Activated CD8-positive, alpha-beta memory T cell treated with anti-CD3 and anti-CD28 coated beads, Interleukin-2, amount 50 U/mL, for 48 hours (primary cell): ENCODE measurements at places on chromosomes 16 and 17.

- no peak for DNase-seq
These were observed 11.3 kb upstream of the TSPOAP1 start for GRCh38 chr17:58339755-58340404.

GRCh38 chr17:79024901-79025737 lies 1.1 kb downstream of the C1QTNF1 start:
- no peak for DNase-seq

DNA sequence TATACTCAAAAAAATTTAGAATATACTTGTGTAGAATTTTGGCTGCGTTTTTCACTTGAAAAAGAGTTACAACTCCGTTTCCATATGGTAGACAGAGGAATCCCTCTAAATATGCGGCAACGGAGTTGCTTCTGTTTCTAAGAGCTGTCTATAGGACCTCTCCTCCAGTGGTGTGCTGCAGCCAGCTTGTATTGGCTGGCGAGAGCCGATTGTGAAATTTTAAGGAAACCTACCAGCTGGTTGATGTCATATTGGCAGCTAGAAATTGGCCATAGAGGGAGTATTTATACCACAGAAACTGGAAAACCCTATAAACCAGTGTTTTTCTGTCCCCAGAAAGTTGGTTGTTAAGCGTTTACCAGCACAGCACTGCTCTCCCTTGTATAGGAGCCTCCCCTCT lies 655.8 kb upstream of the EEF2KMT start:
- DNase-seq: no peak

GRCh38 chr16:30054959-30055553 lies 10.5 kb upstream of the ALDOA start:
- DNase-seq: peak; percentile 80

GRCh38 chr17:47301161-47301560 lies 22.6 kb upstream of the EFCAB13 start:
- DNase-seq: peak; percentile 50

GRCh38 chr17:21169496-21169895 lies 42.7 kb downstream of the DHRS7B start:
- no peak for DNase-seq

GRCh38 chr17:37523715-37524219 lies 34.1 kb downstream of the DUSP14 start:
- DNase-seq: no peak

- peak; percentile 91 for DNase-seq
These were observed 11.2 kb downstream of the ENPP7 start for GRCh38 chr17:79741751-79742588.

- no peak for DNase-seq
These were observed 6.7 kb downstream of the RPRML start for GRCh38 chr17:46972346-46972745.

DNA sequence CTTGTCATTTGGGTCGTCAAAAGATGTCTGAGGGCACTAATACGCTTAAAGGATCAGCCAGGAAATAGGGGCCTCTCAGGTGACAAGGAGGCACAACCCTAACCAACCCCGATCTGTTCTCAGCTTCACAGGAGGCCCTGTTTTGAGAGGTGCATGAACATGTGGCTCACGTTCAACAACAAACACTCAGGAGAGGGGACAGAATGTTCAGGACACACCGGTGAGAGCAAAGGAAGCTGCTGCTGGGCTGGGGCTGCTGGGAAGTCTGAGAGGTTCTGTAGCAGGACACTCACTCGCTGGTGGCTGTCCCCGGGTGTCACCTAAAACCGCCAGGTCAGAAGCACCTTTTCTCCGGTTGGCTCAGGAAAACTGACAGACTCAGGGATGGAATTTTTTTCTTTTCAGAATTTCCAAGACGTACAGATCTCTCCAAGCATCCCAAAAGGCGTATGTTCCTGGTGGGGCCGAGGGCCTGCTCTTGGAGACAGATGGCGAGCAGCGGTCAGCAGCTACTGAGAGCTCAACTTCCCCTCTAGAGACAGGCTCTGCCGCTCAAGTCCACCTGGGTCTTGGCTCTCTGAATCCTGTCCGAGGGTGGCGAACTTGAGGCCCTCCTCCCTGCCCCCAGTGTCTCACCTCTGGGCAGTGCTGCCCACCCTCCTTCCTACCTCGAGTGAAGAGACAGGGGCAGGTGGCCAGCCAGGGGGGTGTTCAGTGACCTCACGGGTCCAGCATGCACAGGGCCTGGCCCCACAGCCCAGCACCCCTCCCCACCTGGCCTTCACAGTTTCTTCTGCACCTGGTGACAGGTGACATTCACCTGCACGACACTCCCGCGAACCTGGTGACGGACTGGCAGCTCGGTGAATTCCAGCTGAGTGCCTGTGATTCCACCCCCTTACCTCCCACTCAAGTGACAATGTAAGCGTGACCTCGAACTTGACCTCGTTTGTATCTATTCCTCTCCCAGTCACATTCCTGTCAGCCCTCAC lies 22.9 kb downstream of the CLUH start:
- DNase-seq: peak; percentile 56

DNA sequence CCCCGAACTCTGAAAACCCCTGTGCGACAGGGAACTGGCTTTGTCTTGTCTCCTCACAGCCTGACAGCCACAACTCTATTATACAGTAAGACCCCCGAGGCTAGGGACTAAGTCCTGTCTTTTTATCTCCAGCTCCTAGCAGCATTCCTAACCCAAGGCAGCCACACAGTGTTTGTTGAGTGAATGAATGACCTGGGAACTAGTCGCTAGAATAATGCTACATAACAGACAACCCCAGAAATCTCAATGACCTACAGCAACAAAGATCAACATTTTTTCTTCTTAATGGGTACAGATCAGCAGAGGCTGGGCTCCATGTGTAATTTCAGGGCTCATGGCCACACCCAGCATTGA lies 71.4 kb upstream of the TNRC6C start:
- DNase-seq: no peak

DNA sequence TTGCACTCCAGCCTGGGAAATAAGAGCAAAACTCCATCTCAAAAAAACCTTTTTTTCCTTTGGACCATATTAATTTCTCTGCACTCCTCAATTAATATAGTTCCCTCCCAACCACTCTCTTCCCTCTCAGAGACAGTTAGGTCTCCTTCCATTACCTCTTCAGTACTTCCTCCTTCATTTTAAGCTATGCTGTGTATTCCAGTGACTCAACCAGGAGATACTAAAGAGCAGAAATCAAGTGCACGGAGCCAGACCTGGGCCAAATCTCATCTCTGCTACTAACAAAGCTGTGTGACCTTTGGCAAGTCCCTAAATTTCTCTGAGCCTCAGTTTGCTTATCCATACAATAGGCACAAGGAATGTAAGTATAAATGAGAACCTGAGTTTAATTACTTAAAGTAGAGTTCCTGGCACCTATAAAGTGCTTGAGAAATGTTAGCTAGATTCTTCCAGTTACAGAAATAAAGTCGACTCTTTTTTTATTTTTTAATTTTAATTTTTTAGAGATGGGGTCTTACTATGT lies 8.5 kb downstream of the PECAM1 start:
- no peak for DNase-seq

DNA sequence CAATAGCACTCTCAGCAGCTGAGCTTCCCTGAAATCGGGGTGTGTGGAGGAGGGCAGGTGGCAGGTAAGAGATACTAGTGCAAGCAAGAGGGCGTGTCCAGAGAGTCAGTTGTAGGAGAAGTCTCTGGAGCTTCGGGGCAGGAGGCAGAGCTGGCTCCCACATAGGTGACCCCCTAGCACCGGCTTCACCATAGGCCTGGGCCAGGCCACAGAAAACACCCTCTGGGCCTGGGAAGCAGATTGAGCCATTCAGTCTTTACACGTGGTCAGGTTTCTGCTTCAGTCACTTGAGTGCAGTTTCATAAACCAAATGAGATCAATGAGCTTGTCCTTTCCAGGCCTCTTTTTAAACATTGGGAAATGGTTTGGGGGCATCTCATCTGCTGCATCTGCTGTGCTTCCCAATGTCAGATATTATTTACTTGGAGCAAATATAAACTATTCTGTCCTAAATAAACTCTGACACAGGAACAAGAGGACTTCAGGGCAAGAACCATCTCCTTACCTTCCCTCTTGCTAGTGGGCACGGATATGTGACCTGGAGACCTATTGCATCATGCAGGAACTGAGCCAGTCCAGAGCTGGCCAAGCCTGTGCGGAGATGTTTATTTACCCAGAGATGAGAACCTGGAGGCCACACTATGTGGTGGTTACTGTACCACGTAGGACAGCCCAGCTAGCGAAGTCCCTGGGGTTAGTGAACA lies 16.1 kb downstream of the CCR7 start:
- peak; percentile 59 for DNase-seq

GRCh38 chr16:25158401-25158800 lies 46.9 kb downstream of the LCMT1 start:
- DNase-seq: no peak

- no peak for DNase-seq
These were observed 77.5 kb downstream of the USP32 start for GRCh38 chr17:60314423-60314822.

DNA sequence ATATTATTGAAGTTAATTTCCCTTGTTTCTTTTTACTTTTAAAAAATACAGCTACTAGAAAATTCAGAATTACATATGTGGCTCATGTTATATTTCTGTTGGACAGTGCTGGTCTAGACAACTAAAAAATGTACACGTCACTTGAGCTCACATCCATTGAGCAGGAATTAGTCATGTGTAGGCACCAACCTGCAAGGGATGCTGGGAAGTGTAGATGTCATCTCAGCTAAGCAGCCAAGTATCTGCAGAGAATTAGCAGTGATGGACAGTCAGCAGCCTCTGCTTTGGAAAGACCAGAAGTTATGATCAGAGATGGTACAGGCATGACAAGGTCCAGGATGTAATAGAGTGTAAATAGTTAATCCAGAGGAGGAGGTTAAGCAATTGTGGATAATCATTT lies 87.1 kb upstream of the HS3ST2 start:
- DNase-seq: no peak

DNA sequence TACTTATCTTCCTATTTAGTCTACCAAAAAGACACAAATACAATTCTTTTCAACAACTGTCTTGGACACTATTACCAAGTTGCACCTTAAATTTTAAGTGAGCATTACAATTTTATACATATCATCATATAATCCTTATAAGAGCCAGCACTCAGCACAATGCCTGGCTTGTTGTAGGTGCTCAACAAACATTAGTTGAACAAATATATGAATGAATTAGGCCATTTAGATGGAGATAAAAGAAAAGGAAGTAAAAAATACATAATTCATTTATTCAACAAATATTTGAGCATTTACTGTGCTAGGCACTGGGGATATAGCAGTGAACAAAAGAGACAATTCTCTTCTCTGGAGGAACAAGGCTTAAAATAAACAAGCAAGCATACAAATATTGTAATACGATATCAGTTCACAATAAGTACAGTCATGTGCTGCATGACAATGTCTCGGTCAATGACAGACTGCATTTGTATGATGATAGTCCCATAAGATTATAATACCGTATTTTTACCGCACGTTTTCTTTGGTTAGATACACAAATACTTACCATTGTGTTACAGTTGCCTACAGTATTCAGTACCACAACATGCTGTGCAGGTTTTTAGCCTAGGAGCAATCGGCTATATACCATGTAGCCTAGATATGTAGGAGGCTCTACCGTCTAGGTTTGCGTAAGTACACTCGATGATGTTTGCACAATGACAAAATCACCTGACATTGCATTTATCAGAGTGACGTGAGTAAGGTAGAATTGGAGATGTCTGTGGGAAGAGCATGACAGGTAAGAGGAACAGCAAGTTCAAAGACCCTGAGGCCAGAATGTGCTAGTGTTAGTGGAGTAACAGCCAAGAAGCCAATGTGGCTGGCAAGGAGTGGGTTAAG lies 86.4 kb upstream of the HS3ST2 start:
- DNase-seq: no peak

- DNase-seq: peak; percentile 52
These were observed 1.7 kb downstream of the ADGRG5 start for GRCh38 chr16:57544124-57544653.

- no peak for DNase-seq
These were observed 62.6 kb downstream of the CLEC19A start for GRCh38 chr16:19348125-19348524.
